Progenitor cell of endocrine pancreas (in vitro differentiated cells): ENCODE measurements at places on chromosomes 6 and 20. TPM values are rescaled to one million over a fixed set of nuclear protein-coding genes. Genes with fewer than 3 reads are reported as not detected.

- no peak for DNase-seq
These were observed 97.8 kb downstream of the BACH2 start for GRCh38 chr6:90198758-90199425.

The DDO gene
- total RNA-seq, result not detected in 2 replicates

The ADGRB3 gene
- total RNA-seq, result 1.5 and 1.8 TPM in 2 replicates

The PDE7B gene
- 0.07 TPM in 1 of 2 replicates, not detected in the other for total RNA-seq

The ENPP3 gene
- total RNA-seq, result not detected in 2 replicates

DNA sequence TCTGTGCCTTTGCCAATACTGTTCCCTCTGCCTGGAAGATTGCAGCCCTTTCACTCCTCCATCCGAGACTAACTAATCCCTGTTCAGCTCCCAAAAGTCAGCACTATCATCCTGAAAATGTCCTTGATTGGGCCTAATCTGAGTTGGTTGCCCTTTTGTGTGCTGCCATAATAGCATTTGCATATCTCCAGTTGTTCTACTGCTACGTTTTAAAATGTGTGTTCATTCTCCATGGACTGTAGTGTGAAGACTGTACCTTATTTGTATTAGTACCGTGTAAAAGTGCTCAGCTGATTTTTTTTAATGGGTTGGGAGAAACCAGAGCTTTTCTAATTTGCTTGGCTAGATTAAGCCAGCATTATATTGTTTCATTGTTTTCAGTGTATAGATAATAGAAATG lies 401.3 kb downstream of the LAMA2 start:
- DNase-seq, result no peak

DNA sequence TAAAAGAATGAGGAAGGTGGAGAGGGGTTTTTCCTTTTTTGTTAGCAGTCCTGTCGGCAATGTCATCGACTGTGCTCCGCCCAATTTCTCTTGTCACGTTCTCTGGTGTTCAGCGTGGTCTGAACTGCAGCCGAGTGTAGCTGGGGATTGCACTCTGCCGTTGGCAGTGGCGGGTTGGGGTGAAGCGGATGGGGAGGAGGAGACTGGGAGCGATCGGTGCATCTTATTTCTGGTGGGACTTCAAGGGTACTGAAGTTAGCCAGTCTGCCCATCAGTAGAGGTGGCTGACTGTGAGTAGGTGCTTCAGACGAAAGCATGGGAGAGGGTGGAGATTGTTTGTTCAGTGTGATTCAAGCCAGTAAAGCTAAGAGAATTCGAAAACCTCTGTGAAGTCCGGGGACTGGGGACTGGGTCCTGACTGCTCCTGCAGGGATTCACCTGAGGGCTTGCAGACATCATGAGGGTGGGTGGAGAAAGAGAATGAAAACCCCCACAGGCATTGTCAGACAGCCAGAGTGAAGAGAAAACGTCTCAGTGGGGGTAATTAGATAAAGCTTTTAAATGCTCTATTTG lies 5.1 kb downstream of the RREB1 start:
- DNase-seq, result no peak

- no peak for DNase-seq
These were observed 633.5 kb downstream of the RFPL4B start for GRCh38 chr6:112980676-112981075.

DNA sequence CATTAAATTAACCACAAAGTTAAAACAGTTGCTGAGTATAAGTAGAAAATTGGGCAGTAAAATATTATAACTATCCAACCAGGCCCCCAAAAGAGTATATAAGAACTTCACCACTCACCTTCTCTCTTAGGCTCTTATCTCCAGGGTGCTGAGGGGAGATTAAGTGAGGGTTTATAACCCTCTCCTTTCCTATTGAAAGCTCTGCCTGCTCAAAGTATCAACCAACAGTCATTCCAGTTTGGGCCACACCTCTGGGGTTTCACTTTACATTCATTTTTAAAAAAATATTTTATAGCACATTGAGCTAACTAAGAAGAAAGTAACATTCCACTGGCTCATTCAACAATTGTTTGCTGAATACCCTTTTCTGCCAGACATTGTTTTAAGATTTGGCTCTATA lies 22.1 kb downstream of the GSTA4 start:
- no peak for DNase-seq

- DNase-seq, result no peak
These were observed 27.8 kb downstream of the SLC23A2 start for GRCh38 chr20:4973330-4974097.

The ANKRD6 gene
- 29.7 and 32.4 TPM in 2 replicates for total RNA-seq

The SRSF12 gene
- 20.0 and 22.2 TPM in 2 replicates for total RNA-seq

DNA sequence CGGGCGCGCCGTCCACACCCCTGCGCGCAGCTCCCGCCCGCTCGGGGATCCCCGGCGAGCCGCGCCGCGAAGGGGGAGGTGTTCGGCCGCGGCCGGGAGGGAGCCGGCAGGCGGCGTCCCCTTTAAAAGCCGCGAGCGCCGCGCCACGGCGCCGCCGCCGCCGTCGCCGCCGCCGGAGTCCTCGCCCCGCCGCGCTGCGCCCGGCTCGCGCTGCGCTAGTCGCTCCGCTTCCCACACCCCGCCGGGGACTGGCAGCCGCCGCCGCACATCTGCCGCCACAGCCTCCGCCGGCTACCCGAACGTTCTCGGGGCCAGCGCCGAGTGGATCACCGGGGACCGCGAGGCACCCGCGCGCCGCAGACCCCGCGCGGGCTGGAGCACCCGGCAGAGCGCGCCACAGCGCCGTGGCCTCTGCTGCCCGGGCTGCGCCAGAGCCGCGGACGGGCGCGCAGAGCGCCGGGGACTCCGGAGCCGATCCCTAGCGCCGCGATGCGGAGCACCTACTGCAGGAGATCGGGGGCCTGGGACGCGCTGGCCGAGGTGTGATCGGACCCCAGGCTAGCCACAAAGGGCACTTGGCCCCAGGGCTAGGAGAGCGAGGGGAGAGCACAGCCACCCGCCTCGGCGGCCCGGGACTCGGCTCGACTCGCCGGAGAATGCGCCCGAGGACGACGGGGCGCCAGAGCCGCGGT lies at the start of gene BMP2:
BMP2 (plus strand) TSS at position 151 of the 692 bp plus-strand sequence. CDS start 2,441 bp downstream, outside the sequence.
- peak; percentile 47 for DNase-seq

The AHI1 gene
- 34.5 and 38.3 TPM in 2 replicates for total RNA-seq

DNA sequence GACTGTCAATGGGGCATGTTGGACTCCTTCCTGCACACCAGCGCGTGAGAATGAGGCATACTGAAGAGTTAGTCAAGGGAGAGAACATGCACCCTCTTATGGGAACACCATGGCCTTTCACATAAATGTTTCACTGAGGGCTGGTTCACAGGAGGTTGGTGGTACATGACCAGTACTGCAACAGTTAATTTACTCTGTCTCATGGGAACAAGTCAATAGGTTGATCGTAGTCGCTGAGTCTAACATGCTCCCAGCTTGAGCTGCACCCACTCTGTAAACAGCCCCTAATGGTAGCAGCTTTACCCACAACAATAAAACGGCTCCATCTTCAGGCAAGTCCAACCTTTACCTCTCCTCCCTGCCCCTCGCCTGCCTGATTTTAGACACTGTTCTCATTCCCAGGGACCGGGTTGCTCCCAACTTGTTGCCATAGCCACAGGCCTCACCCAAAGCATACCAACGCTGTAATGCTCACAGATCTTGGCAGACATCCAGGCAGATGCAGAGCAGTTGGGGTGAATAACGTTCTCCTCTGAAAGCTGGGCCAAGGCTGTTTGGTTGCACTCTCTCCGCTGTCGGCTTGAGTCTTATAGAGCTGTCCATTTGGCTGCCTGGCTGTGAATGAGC lies 111.3 kb downstream of the LY86 start:
- no peak for DNase-seq

DNA sequence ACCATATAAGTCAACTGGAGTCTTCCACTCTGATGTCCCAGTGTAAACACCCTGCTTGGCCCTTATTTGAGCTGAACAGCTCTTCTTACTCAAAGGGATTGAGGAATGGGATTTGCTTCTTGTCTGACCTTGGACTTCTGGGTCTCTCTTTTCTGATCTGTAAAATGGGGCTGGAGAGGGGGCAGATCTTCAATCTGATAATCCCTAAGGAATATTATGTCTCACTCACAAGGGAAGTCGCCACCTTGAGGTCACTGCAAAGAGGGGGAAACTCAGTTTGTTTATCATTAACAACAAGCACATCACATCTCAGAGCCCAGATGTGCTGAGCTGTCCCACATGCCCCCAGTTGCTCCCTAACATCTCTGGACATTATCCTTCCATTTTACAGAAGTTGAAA lies 15.1 kb downstream of the KCNS1 start:
- no peak for DNase-seq
